ENCODE measurements at places on chromosomes 3 and 15. TPM values are rescaled to one million over a fixed set of nuclear protein-coding genes. Genes with fewer than 3 reads are reported as not detected.
A peak's percentile ranks its signal among the peaks of the same experiment; 100 is the strongest.

DNA sequence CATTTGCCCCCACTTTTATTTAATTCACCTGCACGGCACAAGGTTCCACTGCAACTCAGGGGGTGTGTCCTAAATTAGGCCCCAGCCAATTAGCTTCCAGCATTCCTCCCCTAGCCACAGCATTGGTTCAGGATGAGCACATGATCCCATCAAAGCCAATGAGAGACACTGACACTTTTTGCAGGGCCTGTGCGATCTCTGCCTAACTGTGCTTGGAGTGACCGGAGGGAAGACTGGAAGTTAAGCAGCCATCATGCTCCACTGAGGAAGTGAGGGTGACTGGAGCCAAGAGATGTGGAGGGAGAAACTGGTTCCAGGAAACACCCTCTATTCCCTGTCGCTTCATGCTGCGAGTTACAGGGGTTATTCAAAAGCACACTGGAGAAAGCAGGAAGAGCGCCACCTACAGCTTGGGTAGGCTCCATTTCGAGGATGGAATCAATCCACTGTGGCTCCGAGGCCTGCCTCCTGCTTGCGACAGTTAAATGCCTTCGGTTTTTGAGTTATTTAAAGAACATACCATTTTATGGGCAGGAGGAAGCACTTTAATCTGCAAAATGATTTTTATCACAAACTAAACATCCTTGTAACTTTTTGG is 122.2 kb upstream of the WNT5A start:
- DNase-seq = no peak

CHL1 gene
- total RNA-seq = not detected

DNA sequence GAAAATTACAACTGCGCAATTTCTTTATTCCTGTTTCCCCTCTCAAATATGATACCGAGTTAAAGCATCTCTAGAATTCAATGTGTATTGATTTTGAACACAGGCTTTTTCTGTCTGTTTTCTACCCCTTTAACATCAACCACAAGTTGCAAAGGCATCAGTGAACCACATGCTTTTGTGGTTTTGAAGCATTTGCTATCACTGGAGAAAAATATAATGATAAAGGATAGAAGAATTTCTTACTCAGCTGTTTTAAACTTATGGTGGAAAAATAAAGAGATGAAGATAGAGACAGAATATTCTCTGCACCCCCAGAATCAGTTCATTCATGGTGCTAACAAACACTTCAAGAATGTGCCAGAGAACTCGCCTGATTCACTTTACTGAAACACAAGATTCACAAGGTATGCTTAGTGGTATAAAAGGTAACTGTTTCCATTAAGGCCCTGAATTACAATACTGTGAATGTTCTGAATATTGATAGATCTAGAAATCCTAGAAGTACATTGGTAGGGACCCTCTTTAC is 9.5 kb upstream of the DPPA4 start:
- DNase-seq = no peak

- DNase-seq = no peak
These were observed 2.9 kb downstream of the ABHD5 start for GRCh38 chr3:43693594-43693993.

KCNAB1 gene
- not detected for total RNA-seq

- DNase-seq = no peak
These were observed 25.6 kb downstream of the FEM1B start for GRCh38 chr15:68303134-68303533.

GRCh38 chr3:29026286-29026685 is 254.6 kb upstream of the RBMS3 start:
- DNase-seq = no peak

VPS18 gene
- total RNA-seq = 8.4 TPM

DNA sequence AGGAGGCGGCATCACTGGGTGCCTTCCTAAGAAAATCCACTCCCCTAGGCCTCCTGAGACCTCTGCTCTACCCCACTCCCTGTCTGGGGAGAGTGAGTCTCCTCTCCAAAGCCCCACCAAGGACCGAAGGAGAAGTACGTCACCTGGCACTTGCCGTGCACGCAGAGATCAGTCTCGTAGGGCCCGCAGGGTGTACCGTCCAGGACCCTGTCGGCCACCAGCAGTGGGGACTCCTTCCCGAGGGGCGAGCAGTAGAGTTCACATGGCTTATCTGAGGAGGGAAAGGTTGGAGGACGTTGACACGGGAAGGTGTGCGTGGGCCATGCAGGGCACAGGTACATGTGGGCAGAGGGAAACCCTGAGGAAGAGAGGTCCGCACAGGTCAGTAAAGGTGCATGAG is 232.9 kb downstream of the ADAMTS17 start:
- DNase-seq = no peak

- DNase-seq = no peak
These were observed 31.7 kb downstream of the BHLHE40 start for GRCh38 chr3:5010706-5011554.

DNA sequence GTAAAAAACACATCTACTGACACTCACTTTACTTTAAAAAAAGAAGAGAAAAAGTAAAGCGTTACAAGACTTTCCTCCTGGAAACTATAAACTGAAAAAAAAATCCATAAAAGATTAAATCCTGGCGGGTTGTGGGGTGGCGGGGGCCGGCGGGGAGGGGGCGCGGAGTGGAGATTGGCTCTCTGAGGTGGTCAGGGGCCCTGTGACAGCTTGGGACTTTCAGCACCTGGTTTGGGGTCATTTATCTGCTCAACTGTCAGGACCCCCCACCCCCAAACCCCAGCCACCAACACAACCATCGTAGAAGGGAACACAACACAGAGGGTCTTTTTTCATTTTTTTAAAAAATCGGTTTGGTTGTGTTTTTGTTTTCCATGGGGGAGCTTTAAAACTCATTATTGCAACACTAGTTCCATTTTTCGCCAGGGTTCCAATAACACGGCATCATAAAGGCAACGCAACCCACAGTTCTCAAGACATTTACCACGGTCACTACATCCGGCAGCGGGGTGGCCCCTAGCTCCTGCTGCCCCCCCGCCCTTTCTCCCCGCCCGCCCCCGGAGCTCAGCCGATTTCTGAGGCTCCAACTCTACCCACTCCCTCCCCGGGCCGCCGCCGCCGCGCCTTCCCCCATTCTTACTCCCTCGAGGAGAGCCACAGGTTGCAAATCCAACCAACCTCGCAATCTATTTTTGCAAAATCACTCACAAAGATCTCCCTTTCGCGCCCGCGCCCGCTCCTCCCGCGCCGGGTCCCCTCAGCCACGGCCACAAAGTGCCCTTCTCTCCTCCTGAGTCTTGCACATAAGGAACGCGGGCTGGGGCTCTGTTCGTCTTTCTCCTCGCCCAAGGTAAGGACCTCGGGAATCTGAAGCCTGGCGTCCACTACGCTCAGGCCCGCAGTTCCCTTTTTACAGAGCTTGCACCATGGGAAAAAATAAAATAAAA is 1.8 kb downstream of the BCL6 start:
- DNase-seq = peak; percentile 65

FES gene
- total RNA-seq = 91.4 TPM

DNA sequence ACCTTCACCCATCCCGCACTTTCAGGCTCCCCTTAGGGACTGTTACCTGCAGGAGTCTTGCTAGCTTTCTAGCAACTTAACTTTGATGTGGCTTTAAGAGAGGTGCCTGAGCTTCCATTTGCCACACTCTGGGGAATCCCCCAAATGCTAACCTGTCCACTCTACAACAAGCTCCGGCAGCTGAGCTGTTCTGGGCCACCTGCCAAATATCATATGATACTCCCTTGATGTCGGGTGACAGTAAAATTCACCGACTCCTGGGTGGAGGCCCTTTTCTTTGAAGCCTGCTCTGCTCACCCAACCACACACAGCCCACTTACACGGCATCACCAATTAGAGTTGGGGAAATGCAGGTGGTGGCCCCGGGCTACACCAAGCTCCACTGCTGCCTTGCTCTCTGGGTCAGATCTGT is 38.0 kb upstream of the XCR1 start:
- peak; percentile 59 for DNase-seq

DNA sequence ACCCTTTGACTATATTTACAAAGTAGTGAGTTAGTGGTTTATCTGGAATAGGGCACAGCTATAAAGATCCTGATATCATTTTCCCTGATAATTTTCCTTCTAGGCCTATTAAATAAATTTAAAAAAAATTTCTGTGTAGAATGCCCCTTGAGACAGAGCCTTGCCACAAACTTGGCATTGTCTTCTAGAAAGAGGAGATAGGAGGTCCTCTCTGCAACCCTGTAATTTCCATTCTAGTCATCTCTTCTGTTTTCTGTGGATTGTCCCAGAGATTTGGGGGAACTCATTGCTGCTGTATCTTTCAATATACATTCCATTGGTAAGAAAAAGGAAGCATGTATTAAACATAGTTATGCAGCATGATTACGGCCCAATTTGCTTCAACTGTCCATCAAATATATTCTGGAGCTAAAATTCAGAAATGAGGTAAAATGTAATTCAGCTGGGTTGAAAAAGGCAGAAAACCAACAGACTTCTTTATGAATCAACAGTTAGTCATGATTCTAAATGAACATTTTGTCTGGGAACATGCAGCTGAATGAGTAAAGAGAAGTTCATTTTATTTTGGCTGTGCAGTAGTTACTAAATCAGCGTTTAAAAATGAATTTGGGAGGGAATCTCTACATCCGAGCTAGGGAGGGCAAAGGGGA is 401.1 kb downstream of the NAALADL2 start:
- no peak for DNase-seq

SI gene
- not detected for total RNA-seq

- DNase-seq = no peak
These were observed 363.7 kb upstream of the RGMA start for GRCh38 chr15:93452537-93453211.
